Activated CD4-positive, alpha-beta T cell treated with anti-CD3 and anti-CD28 coated beads, Interleukin-2, amount 10 ng/mL, durations not matched to agents 24 days and 14 days (primary cell): ENCODE measurements at places on chromosomes 5 and 9.

GRCh38 chr9:87663556-87663955 lies 62.4 kb upstream of the CTSL start:
- DNase-seq, result no peak

DNA sequence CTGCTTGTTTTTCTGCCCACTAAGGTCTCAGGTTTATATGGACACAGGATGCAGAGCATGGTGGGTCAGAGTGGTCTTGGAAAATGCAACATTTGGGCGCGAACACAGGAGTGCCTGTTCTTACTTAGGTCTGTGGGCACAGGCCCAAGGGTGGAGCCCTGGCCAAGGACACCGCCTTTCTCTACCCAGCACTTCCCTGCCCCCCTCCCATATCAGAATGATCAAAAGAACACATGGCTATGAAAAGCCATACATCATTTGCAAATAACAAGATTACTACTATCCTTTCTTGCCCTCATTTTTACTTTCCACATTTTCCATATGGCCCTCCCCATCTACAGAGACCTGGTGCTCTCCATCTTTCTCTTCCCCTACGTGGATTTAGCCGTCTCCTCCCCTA lies 162.2 kb downstream of the ENC1 start:
- no peak for DNase-seq

- peak; percentile 43 for DNase-seq
Observed at GRCh38 chr9:8816361-8816760, 1016.8 kb upstream of the DMAC1 start.

DNA sequence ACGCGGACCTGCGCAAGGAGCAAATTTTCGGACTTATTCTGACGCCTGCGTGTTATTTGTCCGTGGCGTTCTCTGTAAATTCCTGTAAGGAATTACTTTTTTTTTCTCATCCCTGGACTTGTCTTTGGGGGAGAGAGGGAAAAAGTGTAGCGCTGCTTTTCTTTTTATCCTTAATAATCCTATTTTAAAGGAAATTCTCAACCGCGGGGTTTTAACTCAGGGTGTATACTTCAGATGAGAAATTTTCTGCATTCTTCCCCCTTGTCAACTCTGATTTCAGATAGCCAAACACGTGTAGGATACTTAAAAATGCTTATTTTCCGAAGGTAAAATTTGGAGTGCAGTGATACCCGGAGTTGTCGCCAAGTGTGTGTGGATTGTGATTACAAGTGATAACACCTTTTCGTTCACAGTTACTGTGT lies 853 bp downstream of the DCP2 start:
- no peak for DNase-seq

DNA sequence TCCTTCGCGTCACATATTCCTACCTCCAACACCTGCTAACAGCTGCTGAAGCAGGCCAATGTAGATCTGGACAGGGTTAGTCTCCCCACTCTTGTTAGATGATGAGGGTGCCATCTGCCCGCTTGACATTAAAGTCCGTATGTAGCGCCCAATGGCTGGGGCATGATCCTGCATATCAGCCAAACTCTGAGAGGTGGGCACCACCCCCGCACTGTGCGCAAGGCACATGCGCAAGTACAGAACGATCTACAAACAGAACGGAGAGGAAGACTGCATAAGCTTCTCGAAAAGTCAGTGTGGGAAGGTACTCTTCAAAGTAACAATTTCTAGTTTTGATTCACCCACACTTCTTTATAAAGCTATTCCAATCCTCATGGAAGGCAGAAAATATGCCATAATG lies 69.8 kb downstream of the ECPAS start:
- DNase-seq, result no peak

DNA sequence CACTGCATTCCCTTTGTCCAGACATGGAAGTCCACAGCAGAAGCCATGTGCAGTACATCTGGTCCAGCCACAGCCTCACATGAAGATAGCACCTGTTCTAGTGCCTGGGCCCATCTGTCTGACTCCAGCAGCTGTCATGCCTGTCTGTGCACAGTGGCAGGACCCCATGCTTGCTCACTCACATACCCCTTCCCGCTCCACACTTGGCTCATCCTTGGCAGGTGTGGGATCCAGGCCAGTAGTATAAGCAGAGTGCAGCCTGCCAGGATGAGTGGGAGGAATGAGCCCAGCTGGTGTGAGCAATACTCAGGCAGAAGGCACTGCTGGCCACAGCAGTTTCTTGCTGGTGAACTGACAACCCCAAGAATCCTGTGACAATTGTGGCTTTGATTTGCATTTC lies 168.0 kb downstream of the PRDM9 start:
- no peak for DNase-seq

DNA sequence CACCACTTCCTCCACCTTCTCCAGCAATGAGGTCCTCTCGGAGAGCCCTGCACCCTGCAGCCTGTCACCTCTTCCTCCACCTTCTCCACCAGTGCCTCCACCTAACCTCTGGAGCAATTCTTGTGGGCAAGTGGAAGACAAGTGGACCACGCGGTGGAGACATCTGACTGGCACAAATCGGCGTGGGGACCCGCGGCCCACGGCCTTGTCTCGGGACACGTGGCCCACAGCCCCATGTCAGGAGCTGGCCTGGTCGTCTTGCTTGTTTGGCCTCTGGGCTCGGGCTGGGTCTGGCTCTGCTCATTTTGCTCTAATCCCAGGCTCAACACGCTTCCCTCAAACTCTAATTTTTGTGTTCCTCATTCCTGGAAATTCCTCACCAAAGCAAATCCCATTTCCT lies 393.1 kb upstream of the IRX1 start:
- no peak for DNase-seq

DNA sequence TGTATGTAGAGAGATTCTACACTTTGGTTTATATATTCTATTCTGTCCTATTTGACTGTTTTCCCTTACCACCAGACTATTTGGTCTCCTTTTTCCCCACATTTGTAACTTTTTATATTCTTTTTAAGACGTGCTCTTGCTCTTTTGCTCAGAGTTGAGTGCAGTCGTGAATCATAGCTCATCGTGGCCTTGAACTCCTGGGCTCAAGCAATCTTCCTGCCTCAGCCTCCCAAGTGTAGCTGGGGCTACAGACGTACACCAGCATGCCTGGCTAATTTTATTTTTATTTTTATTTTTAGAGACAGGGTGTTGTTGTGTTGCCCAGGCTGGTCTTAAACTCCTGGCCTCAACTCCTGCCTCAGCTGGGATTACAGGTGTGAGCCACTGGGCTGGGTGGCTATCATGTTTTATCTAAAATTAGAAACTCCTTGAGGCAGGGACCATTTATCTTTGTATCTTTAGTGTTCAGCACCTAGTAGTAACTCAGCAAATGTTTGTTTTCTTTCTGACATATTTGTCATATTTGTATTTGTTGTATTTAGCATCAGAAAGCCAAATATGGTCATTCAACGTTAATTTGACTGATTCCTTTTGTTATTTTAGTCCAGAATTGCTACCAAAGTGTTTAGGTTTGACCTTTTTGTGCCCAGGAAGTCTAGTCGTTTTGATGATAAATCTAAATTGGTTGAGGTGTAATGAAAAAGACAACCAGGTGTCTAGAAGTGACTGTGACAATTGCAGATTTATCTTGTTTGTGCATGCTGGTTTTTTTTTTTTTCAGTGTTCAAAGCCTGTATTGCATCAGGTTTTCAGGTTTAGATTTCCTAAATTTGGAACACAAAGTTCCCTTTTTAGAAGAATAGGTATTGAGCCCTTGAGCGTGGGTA lies 44.3 kb downstream of the ERBIN start:
- DNase-seq, result no peak

GRCh38 chr5:140227046-140227445 lies 52.1 kb downstream of the CYSTM1 start:
- DNase-seq, result no peak

DNA sequence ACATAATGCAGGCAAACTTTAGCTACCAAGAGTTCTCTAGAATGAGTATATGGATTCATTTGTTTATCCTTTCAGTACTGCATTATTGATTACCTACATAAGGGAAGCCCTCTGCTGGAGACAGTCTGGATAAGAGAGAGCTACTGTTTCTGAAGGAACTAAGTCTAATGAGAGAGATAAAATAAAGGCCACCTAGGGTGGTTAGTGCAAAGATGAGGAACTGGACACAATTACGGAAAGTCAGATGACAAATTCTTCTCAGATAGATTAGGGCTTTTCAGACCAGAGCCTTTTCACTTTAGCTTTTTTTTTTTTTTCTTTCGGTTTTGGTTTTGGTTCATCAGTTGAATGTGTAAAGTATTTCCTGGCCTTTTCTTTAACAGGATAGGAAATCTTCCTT lies 31.3 kb downstream of the ISOC1 start:
- DNase-seq, result peak; percentile 59

DNA sequence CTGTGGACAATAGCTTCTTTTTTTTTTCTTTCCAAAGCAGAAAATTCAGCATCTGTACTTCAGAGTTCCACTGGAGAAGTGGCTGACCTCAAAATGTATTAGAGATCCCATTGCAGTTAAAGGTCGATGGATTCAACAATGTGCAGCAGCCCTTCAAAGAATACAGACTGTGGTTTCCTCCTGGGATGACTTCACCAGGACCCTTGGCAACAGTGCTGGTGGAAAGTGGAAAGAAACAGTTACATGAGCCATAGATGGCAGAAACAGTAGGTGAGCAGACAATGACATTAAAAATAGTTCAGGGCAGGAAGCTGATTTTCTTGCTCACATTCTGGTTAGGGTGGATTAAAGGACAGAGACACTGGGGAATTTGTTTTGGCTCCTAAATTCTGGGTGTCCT lies 62.4 kb downstream of the SLC28A3 start:
- DNase-seq, result no peak

GRCh38 chr5:177599731-177600507 lies at the start of gene B4GALT7:
Gene B4GALT7, plus strand, starts transcription at chr5:177600132. Its CDS starts 79 bp downstream, at chr5:177600211.
- peak; percentile 96 for DNase-seq

- DNase-seq, result no peak
Observed at GRCh38 chr5:16580382-16580781, 36.4 kb downstream of the RETREG1 start.

DNA sequence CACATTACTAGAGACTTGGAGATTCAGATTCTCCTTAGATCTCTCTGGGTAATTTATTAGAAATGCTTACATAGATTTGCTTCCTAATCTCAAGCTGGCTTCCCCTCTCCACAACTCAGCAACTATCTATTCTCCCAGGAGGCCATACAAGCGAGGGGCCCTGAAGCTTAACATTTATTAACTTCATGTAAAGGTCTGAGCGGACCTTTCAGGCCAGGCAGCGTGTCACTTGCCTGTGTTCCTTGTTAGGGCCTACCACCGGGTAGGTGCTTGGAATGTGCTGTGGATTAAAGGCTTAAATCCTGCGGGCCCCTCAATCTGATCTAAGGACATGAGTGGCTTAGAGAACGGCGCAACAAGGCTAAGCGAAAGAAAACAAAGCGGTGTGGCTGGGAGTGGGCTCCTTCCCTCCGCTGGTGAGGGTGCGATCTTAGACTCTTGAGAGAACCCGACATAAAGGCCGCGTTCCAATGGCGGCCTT lies 712 bp upstream of the HSPA4 start:
- DNase-seq, result no peak

- DNase-seq, result no peak
Observed at GRCh38 chr9:137476856-137477255, 17.7 kb upstream of the NSMF start.

- no peak for DNase-seq
Observed at GRCh38 chr5:136516637-136517036, 151.3 kb upstream of the TRPC7 start.

GRCh38 chr5:96065685-96066385 lies 104.2 kb upstream of the ELL2 start:
- DNase-seq, result peak; percentile 55

DNA sequence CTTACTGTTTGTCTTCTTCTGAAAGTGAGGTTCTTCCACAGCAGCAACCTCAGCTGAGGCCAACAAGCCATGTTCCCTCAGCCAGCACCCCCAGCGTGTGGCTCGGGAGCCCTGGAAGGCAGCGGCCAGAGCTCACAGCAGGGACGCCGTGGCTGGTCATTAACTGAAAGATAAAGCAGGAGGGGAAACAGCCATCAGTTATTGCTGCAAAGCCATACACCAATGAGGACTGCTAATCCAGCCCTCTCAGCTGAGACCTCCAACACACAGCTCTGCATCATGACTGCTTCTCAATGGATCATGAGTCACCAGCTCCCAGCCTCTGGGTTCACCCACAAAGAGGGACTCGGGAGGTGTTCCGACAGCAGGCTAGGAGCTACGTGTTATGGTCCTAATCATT lies 24.3 kb downstream of the ABCA1 start:
- DNase-seq, result no peak

GRCh38 chr9:13431222-13431536 lies 151.7 kb upstream of the MPDZ start:
- DNase-seq, result no peak

DNA sequence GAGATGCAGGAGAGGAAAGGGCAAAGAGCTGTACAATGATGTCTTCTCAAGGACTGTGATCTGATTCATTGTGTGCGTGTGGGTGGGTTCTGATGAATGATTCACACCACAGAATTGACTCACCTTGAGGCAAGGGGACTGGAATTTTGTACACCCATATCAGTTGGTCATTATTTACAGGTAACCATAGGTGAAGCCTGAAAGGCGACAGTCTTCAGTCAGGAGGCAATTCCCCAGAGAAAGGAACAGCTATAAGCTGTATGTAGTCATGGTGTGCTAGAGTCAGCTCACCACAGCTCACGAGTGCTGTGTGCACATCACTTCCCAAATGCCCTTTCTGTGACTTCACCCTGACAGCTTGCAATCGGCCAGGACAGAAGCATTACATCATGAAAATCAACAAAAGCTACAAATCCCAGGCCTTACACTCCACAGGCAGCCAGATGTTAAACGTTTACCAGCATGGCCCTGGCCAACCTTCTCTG lies 87.6 kb upstream of the RPS23 start:
- DNase-seq, result peak; percentile 57

GRCh38 chr5:96331681-96332361 lies 101.2 kb downstream of the PCSK1 start:
- DNase-seq, result no peak

DNA sequence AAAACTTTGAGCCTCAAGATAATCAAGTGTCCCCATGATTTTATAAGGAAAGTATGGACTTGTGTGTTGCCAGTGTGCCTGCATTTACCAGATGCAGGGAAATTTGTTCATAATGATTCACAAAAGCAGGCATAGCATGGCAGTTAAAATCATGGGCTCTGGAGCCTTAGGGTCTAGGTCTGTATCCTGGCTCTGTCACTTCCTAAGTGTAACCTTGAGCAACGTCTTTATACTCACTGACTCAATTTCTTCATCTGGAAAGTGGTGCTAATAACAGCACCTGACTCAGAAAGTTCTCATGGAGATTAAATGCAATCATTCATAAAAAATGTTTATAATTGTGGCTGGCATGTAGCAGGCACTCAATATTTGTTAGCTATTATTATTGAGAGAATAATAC lies 234.9 kb downstream of the SAXO1 start:
- DNase-seq, result no peak

- DNase-seq, result peak; percentile 77
Observed at GRCh38 chr5:40736103-40736875, 19.5 kb downstream of the TTC33 start.

DNA sequence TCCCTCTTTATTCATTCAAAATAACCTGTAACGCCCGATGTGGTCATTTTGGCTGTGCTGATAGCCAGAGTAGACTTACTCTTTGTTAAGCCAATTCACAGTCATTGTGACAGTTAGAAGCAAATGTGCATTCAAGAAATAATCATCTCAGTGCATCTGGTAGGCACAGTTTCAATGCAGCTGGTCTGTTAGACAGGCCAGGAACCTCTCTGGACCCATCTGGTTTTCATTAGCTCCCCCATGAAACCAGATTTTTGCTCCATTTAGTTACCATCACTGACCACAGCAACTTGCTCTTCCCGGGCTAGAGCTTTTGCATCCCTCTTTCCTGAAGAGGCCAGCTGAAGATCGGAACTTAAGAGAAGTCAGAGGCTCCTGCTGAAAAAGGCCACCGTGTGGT lies 284.2 kb downstream of the NSG2 start:
- no peak for DNase-seq
